DMS153 (cell line): ENCODE measurements at places on chromosomes 5 and 9.

DNA sequence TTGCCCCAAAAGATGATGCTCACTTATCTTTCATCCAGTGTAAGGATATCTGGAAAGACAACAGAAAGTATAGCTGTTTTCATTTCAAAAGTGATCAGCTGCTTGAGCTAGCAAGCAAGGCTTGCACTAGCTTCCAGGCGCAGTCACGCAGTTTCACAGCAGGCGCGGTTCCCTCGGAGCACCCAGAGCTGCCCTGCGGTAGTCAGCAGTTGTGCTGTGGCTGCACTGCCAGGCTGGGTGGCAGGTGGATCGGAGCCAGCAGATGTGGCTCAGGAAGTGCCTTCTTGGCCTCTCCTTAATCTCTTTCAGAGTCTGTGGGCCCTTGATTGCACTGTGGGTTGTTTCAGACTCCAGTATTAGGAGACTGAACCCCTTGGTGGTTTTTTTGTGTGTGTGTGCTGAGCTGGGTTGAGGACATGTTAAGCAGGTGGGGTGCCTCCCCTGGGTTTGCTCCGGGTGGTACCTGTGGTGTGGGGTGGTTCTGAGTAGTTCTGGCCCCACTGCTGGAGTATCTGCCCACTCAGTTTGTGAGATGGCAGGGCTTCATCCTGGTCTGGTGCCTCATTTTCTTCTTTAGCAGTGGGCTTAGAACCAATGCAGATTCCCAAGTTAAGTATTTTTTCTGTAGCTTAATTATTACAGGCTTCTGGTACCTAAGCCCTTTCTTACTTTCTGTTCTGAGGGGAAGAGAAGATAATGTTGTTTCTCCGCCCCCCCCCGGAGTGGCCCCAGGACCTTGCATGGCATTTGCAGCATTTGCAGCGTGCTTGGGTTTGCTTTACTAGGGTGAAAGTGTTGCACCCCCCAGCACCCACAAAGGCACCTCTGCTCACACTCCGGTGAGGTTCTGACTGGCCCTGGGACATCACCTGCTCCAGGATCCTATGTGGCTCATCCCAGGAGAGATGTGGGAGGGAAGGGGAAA is 16.4 kb downstream of the TENT4A start:
- no peak for DNase-seq

DNA sequence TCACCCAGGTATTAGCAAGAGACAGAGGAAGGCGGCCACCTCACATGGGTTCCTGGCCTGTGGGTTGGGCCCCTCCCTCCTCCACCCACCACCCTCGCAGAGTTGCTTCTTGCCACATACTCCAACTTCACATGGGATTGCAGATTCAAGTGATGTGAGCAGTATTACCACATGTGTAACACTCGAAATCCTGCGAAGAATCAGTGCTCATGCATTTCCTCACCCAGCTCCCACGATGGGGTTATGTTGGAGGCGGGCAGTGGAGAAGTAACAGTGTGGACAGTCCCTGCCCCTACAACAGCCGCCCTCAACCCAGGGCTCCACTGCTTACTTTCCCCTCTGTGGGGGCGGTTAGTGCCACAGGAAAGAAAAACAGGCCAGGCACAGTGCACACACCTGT is 3.9 kb upstream of the FBP1 start:
- no peak for DNase-seq

DNA sequence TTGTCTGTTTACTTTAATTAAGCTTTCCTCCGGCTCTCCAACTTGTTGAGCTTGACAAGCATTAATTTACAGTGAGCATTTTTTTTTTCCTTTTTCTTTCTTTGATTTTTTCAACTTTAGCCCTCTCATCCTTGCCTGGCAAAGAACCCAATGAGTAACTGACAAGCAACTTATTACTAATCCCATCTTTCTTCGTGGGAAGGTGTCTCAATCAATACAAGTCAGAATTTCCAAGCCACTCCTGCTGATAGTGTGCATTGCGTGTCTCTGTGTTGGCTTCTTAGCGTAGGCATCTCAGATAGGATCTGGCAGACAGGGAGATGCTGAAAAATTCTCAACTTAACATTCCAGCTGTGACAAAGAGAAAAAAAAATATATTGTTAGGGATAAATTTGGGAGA is 527.7 kb upstream of the WWC1 start:
- no peak for DNase-seq

GRCh38 chr5:134606726-134607125 is 25.9 kb downstream of the SAR1B start:
- DNase-seq: no peak

GRCh38 chr5:91212714-91213092 is 170.4 kb downstream of the ARRDC3 start:
- DNase-seq: no peak

DNA sequence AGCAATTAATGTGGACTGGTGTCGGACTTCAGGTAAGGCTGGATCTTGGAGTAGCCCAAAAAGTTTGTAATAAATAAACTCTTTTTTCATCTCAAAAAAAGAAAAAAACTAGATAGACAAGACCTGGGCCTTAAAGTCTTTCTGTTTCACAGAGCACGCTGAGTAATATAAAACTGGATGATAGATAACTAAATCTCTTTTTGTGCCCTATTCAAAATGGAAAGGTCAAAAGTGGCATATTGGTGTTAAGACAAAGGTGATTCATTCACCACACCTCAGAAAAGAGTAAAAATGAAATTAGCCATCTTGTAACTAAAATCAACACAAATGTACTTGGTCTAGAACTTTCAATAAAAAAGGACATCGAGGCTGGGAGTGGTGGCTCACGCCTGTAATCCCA is 30.3 kb upstream of the RFK start:
- DNase-seq: no peak

DNA sequence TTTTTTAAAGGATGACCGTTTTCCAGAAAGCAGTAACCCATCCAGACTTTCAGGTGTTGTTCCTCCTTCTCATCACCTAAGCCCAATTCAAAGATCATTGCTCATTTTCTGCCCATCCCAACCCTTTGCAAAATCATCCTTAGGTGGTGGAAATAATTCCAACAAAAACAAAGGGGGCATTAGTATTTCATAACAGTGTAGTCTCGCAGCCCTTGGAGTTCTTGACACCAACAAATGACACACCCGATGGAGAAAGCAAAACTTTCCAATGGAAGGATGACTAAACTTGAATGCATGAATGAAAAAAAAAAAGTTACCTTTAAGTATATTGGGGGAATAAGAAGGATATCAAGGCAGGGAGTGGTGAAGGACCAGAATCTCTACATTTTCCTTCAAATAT is 117.0 kb downstream of the PAPPA start:
- DNase-seq: no peak

DNA sequence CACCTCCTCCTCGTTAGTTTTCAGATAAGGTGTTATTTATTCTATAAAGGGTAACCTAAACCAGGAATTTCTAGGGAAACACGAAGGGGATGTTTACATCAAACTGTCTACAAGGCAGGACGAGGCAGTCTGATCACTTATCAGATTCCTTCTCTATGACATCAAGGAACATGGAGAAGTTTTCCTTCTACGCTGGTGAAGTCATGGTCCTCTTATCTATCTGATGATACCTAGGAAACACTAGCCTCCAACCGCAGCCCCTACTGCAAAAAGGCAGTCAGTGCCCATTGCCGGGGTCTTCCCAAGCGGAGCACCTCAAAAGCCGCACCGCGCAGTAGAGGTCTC is 1.5 kb downstream of the MPDZ start:
- DNase-seq: no peak

GRCh38 chr5:5886353-5886752 is 463.9 kb downstream of the ICE1 start:
- DNase-seq: no peak

GRCh38 chr9:114906922-114907571 is 23.3 kb downstream of the TNFSF8 start:
- DNase-seq: peak; percentile 92

DNA sequence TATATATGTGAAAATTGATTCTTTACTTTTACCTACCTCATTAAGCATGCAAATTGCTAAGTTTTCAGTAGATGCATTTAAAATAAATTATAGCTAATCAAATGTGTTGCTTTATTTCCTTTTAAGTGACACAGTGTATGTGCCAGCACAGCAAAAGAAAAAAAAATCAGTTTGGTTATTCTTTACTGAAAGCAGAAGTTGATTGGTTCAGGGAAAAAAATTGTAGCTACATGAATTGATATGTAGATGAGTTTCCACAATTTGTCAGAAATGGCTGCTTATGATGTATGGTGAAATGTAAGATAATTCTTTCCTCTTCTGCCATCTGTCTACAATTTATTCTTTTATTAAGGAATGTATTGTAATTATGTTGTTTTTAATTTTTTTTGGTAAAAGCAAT is 57.8 kb downstream of the PARP8 start:
- no peak for DNase-seq

GRCh38 chr9:89864731-89865130 is 259.9 kb downstream of the GADD45G start:
- no peak for DNase-seq

- DNase-seq: peak; percentile 44
These were observed 40.7 kb upstream of the S1PR3 start for GRCh38 chr9:88950341-88951154.

DNA sequence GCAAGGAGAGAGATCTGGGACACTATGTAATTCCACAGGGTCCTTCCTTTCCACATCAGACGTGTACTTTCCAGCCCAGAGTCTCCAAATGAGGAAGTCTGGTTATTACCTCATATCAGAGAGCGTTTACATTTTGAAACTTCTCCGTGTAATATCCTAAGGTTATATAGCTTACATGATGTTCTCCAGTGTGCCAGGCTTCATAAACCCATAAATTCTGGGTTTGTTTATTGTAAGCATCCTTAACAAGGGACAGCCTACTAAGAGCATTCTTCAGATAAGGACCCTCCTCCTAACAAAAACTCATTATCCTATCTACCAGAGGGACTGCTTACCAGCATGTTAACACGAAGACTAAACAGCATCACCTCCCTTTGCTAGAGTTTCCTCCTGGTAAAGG is 17.9 kb downstream of the SRFBP1 start:
- no peak for DNase-seq

DNA sequence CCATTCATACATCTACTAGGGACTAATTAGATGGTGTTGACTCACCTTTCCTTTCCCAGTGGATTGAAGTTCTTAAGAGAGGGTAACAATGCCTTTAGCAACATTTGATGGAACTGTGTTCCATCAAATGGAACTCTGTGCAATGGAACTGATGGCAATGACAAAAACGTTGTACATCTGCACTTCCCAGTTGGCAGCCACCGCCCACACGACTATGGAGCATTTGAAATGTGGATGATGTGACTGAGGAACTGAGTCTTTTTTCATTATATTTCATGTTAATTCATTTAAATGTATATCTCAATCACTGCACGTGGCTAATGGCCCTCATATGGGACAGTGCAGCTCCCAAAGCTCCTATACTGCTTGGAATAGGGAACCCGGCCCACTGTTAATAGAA is 39.0 kb upstream of the ICE1 start:
- DNase-seq: no peak

DNA sequence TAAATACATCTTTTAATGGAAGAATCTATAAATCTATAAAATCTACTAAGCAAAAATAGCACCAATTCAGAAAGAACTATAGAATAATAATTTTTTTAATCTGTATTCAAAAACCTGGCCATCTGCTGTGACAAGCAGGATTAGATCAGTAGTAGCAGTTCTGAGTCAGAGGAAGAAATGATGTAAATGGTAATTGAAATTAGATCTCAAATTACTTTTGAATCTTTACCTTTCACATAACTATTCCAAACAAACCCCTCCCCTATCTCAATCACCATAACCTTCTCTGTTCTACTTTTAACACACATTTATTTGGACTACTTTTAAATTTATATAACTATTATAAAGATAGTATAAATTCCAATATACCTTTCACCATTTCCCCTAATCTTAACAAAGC is 727.8 kb upstream of the FAM174A start:
- DNase-seq: no peak
